Epithelial cell of prostate (primary cell): ENCODE measurements at places on chromosomes 11 and 22.

GRCh38 chr11:41237382-41237781 is 222.1 kb downstream of the LRRC4C start:
- DNase-seq = no peak

GRCh38 chr22:43011079-43011478 is 3.9 kb downstream of the PACSIN2 start:
- DNase-seq = no peak

- DNase-seq = no peak
These were observed 44.4 kb downstream of the VSIG10L2 start for GRCh38 chr11:125990244-125990643.

GRCh38 chr11:32779136-32779535 is 15.3 kb downstream of the CCDC73 start:
- DNase-seq = no peak

GRCh38 chr11:45927332-45927683 is 4.9 kb downstream of the LARGE2 start:
- DNase-seq = no peak

GRCh38 chr11:128643661-128644317 is 50.1 kb upstream of the FLI1 start:
- no peak for DNase-seq

DNA sequence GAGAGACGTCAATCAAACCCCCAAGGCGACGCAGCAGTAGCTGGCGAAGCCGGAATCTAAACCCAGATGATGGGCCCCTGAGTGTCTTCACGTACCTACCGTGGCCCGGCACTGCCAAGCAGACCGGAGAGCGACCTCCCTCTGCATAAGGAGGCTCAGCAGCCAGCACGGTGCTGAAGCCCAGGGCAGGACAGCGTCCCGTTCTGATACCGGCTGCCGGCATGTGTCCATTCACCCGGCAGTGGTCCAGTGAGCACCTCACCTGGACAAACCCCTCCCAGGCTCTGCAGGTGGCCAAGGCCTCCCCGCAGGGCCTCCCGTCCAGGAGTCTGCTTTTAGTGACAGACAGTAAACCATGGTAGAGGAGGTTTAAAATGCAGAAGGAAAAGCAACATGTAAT is 142.0 kb downstream of the BRD1 start:
- no peak for DNase-seq

DNA sequence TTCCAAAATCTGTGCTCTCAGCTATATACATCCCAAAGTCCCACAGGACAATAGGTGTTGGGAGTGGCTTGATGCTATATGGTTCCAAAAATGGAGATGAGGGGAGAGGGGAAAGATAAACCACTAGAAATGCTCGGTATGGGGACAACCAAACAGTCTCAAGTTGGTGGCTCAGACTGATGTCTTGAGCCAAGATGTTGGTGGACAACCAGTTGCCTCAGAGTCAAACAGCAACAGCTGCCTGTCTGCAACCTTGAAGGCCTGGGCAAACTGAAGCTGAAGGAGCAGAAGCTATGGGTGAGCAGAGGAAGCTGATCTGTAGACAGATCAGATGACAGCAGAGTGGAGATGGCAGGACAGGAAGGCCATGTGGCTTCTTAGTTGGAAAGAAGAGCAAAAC is 4.0 kb downstream of the RRP8 start:
- DNase-seq = no peak
